ENCODE measurements at places on chromosomes 5 and 9.
A peak's percentile ranks its signal among the peaks of the same experiment; 100 is the strongest.

- DNase-seq: no peak
Measured at GRCh38 chr5:174707671-174708070, 16.7 kb upstream of the MSX2 start.

GRCh38 chr5:109196823-109197160, 213.0 kb downstream of the PJA2 start:
- DNase-seq: no peak

DNA sequence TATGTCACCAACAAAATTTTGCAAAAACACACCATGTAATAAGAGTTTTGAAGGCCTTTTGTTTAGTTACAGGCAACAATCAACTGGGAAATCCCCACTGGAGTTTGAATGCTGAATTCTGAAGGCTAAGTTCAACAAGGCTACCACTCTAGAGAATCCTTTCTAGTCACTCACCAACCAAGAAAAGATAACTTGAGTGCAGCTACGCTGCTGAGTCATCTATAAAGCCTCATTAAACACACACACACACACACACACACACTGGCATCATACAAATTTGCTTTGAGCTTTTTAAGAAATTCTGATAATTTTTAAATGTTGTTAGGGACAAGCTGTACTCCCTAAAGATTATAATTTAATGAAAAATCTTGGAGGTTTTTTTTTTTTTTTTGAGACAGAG, 219.6 kb downstream of the DENND1A start:
- peak; percentile 76 for DNase-seq

GRCh38 chr9:79196606-79197005, 375.2 kb upstream of the TLE4 start:
- peak; percentile 61 for DNase-seq

DNA sequence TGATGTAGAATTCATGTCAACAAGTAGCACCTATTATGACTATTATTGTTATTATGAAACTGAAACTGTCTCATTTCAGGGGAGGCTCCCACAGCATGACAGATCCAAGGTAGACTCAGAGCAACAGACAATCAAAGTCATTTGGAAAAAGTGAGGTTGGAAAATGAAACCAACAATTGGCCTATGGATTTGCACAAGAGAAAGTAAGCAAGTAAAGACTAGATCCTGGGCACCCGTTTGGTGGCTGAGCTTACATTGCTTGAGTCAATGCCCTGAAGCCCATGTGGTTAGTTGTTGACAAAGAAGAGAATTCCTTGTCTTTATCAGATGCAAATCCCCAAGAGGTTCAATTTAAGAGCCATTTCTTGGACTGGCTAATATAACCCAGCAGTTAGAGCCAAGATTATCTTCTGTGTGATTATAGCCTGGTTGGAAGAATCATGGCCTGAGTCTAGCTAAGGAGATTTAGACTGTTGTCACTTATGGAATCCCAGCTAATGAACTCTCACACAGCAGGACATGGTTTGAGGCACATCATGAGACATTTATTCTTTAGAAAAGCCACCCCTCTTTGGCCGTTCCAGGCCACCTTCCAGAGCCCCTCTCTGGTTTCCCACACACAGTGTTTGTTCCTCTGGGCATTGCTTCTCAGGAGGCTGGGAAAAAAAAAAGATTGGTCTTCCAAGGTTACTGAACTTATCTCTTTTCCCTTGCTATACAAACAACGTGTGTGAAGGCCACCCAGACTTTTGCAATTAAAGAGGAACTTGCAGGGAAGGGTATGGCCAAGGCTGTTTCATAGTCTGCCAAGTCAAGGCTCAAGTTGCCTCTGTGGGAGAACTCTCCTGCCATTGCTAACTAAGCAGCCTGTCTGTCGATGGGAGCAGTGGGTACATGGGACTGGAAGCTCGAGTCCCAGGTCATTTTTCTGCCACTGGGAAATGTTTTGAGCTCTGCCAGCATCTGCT, 399.5 kb downstream of the ENC1 start:
- no peak for DNase-seq

- peak; percentile 75 for DNase-seq
Measured at GRCh38 chr5:149268928-149269557, 2.6 kb upstream of the AFAP1L1 start.
